ENCODE measurements at places on chromosomes 7 and 10. TPM values are rescaled to one million over a fixed set of nuclear protein-coding genes. Genes with fewer than 3 reads are reported as not detected.
A peak's percentile ranks its signal among the peaks of the same experiment; 100 is the strongest.

The SPDYE16 gene
- not detected for total RNA-seq

The SLC13A1 gene
- not detected for total RNA-seq

DNA sequence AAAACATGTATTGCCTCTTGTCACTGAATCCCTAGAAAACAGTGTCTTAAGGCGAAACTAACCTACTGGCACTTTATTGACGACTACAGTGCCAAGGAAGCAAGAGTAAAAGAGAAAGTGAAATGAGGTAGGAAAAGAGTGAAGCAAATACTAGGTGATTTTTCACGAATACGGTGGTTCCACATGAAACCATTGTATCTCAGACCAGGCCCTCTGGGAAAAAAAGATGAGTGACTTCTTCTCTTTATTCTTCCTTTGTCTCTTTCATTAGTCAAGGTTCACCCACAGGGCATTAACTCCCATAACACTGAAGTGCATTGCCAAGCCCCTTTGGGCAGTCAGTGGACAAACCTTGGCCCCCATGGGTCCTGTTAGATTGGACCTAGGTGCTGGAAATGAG is 16.2 kb upstream of the MACC1 start:
- H3K4me3 ChIP-seq, result no peak overlapping the region
- no peak overlapping the region for H3K27ac ChIP-seq
- H3K36me3 ChIP-seq, result no peaks in the 10 kb centered on the region
- DNase-seq, result no peak
- H3K4me1 ChIP-seq, result no peaks in the 10 kb centered on the region

DNA sequence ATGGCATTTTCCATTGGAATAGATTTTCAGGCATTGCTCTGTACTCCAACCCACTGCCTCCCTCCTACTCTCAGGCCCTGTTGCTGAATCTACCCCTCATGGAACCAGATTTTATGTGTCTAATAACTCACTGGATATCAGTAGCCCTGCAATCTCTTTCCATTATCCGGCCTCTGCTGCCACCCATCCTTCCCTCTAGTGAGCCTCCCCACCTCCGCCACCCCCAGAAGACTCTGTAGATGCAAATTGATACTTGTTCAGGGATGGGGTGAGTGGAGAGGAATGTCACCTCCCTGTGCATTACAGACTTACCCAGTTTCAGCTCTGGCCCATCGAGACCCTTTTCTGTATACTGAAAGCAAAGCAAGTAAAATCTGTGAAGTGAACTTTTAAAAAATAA is 52.3 kb upstream of the PHYHIPL start:
- no peak overlapping the region for H3K4me3 ChIP-seq
- peaks cover 11% of the 10 kb centered on the region for H3K4me1 ChIP-seq
- no peak for DNase-seq
- no peaks in the 10 kb centered on the region for H3K36me3 ChIP-seq

DNA sequence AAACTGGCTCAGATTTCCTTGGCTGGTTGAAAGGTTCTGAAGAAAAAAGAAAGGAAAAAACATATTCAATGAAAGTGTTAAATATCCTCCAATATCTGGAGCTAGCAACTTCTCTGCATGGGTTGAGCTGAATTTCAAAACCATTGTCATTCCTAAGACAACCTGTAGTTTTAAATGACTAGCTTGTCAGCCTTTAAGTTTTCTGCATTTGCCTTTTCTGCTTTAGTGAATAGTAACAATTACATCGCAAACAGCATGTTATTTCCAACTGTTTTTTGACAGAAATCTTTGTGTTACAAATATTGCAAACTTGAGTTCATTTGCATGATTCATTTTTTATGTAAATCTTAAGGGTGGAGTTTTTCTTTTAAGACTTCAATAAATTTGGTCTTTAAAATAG is 852.3 kb upstream of the CELF2 start:
- no peaks in the 10 kb centered on the region for H3K4me1 ChIP-seq
- H3K27me3 ChIP-seq, result no peaks in the 10 kb centered on the region
- no peak overlapping the region for H3K27ac ChIP-seq
- no peaks in the 10 kb centered on the region for H3K36me3 ChIP-seq

GRCh38 chr10:3672220-3672619 is 112.8 kb downstream of the KLF6 start:
- H3K36me3 ChIP-seq, result no peaks in the 10 kb centered on the region
- no peak for DNase-seq
- H3K27me3 ChIP-seq, result no peaks in the 10 kb centered on the region
- no peak overlapping the region for H3K4me3 ChIP-seq

DNA sequence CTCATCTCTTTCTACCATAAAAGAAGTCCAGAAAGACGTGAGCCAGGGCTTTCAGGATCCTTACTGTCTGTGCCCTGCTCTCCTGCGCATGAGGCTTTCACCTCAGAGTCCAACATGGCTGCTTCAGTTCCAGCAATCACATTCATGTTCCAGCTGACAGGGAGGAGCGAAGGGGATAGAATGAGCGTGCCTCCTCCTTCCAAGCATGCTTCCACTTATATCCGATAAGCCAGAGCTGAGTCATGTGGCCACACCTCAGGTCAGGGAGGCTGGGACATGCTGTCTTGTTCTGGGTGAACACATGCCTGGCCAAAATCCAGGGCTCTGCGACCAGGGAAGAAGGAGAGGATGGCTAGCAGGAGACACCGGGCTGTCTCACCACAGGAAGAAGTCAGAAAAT is 248.2 kb downstream of the SKAP2 start:
- H3K4me1 ChIP-seq, result no peaks in the 10 kb centered on the region
- DNase-seq, result no peak
- H3K36me3 ChIP-seq, result no peaks in the 10 kb centered on the region
- H3K4me3 ChIP-seq, result no peak overlapping the region
- H3K27ac ChIP-seq, result no peak overlapping the region

DNA sequence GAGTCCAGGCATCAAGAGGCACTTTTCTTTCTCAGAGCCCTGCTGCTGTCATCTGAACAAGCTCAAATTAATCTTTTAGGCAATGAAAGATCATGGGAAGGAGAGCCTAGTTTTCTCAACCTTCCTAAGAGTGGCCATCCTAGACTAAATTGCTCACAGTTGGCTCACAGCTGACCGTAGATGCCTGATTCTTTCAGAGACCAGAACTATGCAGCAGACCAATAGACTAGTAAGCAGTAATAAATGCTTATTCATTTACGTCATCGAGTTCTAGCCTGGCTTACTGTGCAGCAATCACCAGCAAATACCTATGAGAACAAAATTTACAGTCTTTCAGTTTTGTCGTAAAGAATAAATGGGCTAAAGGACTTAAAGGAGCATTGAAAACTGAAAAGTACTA is 602.9 kb upstream of the GHITM start:
- no peaks in the 10 kb centered on the region for H3K4me1 ChIP-seq
- H3K27me3 ChIP-seq, result no peaks in the 10 kb centered on the region
- H3K36me3 ChIP-seq, result no peaks in the 10 kb centered on the region
- no peak overlapping the region for H3K4me3 ChIP-seq
- H3K27ac ChIP-seq, result no peak overlapping the region
- no peak for DNase-seq

DNA sequence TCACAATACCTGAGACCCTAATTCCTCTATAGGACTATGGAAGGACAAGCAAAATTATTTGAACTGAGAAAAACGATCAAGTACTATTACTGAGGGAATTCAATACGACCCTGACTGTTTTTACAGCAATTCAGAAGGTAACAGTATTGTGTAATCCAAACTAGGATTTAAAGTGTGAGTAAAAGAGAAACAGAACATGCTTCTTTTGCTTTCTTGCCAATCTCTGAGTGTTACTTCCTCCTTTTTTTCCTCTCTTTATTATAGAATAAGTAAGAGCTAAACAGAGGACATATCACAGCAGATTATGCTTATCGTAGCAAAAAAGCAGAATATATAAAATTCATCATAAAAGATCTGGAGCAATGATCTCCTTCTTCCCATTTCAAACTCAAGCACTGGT is 292.1 kb downstream of the THSD7A start:
- no peak overlapping the region for H3K4me3 ChIP-seq
- DNase-seq, result no peak
- H3K36me3 ChIP-seq, result no peaks in the 10 kb centered on the region
- peak overlapping the region; percentile 28 for H3K27ac ChIP-seq
- no peaks in the 10 kb centered on the region for H3K4me1 ChIP-seq

DNA sequence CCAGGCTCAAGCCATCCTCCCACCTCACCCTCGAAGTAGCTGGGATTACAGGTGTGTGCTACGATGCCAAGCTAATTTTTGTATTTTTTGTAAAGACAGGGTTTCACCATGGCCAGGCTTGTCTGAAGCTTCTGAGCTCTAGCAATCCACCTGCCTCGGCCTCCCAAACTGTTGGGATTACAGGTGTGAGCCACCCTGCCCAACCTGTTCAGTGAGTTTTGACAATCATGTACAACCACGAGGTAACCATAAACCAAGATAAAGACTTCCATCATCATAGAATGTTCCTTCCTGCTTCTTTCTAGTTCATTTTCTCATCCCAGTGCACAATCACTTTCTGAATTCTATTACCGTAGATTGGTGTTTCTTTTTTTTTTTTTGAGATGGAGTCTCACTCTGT is 30.5 kb upstream of the MKRN1 start:
- no peaks in the 10 kb centered on the region for H3K36me3 ChIP-seq
- no peaks in the 10 kb centered on the region for H3K27me3 ChIP-seq
- peaks cover 29% of the 10 kb centered on the region for H3K4me1 ChIP-seq
- DNase-seq, result no peak
